ENCODE measurements at places on chromosomes 11 and 22.

DNA sequence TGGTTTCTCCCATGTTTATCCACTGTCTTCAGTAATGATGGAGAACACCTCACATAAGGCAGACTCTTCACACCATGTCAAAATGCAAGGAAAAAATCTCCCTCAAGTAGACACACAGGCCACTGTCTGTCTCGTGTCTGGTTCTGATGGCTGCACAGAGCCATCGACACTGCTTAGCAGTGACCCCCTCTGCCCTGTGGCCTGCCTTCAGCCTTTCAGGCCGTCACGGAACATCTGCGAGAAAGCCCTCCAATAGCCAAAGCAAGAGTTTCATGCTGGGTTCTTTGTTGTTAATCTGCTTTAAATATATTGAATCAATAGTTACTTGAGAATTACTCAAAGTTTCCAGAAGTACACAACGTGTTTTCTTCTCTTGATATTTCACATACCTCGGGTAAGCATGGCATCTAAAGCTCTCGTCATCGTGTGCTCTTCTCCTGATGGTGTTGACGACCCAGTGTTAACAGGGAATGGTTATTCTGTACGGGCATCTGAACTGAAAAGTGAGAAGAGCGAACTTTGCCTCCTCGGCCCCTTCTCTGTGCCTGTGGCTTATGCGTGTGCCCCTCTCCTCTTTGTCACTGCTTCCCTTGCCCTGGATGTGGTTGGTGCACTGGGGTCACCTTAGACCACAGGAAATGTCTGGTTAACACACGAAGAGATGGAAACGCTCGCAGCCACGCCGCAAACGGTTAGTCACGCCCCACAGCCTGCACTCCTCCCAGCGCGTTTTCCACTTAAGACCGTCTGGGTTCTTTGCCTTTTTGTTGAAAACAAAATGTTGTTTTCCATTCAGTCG lies 33.4 kb upstream of the CTTN start:
- DNase-seq, result peak; percentile 50

GRCh38 chr11:64894070-64894811 lies 15.8 kb upstream of the EHD1 start:
- DNase-seq, result peak; percentile 93

DNA sequence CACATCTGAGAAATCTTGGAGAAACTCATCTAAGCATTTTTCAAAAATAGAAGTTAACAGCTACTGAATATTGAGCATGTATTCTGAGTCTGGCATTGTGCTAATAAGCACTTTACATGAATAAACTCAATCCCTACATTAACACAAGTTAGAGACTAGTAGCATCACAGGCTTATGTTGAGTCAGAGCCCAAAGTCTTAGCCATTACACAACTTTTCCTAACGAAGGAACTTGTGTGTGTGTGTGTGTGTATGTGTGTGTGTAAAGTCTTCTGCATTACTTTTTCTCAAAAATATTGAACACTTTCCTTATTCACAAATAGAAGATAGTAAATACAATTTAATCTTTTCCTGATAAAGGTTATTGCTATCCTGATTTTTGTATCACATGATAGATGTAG lies 8.7 kb upstream of the CLPB start:
- no peak for DNase-seq

DNA sequence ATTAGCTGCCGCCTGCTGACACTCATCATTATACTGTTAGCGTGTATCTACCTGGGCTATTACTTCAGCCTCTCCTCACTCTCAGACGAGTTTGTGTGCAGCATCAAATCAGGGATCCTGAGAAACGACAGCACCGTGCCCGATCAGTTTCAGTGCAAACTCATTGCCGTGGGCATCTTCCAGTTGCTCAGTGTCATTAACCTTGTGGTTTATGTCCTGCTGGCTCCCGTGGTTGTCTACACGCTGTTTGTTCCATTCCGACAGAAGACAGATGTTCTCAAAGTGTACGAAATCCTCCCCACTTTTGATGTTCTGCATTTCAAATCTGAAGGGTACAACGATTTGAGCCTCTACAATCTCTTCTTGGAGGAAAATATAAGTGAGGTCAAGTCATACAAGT lies 51.1 kb downstream of the PANX1 start:
- DNase-seq, result no peak

GRCh38 chr22:19019679-19020032 lies 83.6 kb upstream of the PRODH start:
- no peak for DNase-seq

DNA sequence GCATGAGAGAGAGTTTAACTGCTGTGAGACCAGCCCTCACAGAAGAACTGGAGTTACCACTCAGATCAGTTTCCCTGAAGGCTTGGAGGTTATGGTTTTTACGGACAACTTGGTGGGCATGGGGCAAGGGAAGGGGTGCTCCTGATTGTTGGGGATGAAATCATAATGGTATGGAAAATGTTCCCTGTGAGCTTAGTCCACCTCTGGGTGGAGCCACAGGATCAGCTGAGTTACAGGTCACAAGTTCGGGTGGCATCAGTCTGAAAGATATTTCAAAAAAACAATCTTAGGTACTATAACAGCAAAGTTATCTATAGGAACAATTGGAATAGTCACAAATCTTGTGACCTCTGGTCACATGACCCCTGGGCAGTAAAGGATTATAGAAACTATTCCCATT lies 162.9 kb downstream of the DLG2 start:
- no peak for DNase-seq

DNA sequence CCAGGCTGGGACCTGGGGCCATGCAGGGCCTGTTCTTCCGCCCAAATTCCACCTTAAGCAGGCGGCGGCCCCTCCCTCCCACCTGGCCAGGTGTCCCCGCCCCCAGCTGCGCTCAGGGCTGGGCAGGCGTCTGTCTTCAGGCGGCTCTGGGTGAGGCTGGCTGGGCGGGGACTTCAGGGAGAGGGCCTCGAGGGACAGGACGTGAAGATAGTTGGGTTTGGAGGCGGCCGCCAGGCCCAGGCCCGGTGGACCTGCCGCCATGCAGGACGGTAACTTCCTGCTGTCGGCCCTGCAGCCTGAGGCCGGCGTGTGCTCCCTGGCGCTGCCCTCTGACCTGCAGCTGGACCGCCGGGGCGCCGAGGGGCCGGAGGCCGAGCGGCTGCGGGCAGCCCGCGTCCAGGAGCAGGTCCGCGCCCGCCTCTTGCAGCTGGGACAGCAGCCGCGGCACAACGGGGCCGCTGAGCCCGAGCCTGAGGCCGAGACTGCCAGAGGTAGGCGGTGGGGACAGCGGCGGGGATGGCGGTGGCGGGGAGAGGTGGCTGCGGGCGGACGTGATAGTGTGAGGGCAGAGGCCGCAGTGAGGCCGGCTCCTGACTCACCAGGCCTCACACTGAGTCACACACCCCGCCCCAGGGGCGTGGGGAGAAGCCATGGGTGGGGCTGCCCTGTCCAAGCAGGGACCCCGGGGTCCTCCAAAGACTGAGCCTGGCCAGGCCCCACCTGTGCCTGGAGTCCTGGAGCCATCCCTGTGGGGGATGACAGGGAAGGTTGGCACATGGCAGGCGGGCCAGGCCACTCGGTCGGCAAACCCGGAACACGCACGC lies at the start of gene PKP3:
Gene PKP3 (plus strand): TSS at position 176 of the 824 bp plus-strand sequence. CDS start 84 bp downstream, at position 260.
- DNase-seq, result no peak

DNA sequence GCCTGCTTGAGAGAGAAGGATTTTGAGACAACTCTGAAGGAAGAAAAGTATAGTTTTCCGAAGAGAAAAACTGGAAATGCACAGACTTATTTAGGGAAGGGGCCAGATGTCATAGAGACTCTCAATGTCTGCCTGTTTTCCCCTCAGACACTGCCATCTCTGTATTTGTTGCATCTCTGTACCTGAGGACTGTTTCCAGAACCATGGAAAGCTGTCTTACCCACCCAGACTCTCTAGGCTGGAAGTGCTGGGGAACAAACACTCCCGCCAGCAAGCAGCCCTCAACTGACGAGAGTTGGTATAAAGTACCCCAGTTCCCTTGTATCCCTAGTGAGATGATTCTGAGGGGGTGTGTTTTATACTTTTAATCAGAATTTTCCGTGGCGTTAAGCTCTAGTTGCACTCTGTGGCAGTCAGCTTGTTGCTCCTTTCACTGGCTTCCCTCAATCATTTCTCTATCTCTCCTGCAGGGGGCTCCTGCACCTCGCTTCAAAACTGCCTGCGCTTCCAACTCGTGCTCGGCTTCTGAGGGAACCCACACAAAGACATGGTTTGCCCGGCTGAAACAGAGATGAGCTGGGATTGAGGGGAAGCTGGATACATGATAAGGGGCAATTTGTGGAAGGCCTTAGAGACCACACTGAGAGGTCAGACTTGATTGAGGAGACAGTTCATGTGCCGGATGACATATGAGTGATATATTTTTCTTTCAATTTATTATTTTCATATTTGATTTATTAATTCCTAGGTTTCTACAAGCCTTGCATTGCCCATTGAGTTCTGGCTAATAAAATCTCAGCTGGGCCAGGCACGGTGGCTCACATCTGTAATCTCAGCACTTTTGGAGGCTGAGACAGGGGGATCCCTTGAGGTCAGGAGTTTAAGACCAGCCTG lies 36.9 kb upstream of the CLPB start:
- peak; percentile 50 for DNase-seq

DNA sequence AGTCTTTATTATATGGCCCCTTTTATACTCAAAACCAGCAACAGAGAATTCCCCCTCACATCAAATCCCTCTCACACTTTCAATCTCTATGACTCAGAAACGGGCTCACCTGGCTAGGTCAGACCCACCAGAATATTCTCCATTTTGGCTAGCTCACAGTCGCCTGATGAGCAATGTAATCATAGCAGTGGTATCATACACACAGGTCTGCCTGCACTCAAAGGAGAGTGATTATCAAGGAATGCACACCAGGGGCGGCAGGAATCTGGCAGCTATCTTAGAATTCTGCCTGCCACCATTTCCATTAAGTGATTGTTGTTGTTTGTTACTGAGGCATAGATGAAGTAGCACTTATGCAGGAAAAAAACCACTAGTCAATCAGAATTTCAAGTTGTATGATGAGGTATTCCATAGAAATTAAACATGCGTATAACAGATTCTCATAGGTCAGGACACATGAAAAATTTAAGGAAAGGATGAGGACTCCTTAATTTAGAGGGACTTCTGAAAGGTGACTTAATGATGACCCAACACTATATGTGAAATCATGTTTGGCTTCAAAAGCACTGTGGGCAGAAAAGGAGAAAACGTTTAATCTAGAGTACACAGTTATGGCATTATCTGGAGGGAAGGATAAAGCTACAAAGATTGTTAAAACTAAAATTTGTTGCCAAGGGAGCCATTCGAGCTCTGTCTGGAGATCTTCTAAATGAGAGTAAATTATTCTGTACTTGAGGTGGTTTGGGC lies 185.8 kb upstream of the DDI1 start:
- no peak for DNase-seq

DNA sequence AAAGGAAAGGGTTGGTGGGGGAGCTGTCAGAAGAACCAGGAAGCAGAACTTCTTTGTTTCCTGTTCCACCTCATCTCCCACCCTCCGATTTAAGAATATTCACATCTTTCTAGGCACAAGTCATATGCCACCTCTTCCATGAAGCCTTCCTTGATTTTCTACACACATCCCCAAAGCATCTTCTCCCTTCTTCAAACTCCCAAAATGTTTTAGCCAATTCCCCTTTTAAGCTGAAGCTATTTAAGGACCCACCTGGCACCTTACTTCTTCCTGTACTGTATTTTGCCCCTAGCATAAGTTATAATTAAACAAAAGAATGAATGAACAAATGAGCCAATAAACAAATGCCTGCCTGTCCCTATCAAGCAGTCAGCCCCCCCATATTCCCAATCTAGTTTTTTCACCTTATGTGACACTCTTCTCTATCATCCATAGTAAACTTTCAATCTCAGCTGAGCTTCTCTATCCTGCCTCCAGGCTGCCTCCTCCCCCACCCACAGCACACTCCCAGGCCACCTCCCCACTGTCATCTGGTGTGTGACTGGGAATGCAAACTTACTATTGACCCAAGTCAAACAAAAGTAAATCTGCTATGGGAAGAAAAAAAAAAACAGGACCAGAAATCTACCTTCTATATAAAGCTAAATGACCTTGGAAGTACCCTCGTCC lies 3.9 kb downstream of the TNKS1BP1 start:
- DNase-seq, result no peak
